ENCODE measurements at places on chromosomes 12 and 14.

DNA sequence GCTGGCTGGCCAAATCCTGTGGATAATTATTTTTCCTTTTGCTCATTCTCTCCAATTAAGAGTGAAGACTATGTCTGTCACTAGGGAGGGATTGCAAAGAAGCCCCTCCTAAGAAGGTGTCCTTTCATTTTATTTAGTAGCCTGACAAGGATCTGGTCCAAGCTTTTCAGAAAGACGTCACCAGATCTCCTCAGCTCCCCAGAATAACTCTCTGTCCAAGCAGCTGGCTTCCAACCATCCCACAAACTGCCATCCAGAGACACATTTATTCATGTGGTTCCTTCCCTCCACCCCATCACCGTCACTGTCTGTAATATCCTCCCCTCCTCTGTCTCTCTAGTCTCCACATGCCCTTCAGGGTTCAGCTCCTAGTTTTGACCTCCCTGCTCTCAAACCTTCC is 69.9 kb downstream of the PPM1H start:
- DNase-seq, result no peak

DNA sequence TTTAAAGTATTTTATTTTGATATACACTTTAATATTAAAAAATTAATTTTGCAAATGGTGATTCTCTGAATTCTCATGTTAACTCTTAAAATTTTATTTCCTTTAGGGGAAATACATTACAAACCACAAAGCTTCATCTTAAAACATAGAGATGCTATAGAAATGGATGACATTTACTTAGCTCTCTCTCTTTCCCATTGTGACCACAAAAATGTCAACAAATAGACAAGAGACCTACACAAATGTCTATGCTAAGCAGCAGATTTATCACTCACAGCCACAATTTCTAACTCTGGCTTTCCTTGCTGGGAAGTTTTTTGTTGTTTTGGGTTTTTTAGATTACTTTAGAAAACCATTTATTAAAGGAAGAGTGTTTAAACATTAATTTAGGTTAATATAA is 19.9 kb upstream of the PHC1 start:
- no peak for DNase-seq

DNA sequence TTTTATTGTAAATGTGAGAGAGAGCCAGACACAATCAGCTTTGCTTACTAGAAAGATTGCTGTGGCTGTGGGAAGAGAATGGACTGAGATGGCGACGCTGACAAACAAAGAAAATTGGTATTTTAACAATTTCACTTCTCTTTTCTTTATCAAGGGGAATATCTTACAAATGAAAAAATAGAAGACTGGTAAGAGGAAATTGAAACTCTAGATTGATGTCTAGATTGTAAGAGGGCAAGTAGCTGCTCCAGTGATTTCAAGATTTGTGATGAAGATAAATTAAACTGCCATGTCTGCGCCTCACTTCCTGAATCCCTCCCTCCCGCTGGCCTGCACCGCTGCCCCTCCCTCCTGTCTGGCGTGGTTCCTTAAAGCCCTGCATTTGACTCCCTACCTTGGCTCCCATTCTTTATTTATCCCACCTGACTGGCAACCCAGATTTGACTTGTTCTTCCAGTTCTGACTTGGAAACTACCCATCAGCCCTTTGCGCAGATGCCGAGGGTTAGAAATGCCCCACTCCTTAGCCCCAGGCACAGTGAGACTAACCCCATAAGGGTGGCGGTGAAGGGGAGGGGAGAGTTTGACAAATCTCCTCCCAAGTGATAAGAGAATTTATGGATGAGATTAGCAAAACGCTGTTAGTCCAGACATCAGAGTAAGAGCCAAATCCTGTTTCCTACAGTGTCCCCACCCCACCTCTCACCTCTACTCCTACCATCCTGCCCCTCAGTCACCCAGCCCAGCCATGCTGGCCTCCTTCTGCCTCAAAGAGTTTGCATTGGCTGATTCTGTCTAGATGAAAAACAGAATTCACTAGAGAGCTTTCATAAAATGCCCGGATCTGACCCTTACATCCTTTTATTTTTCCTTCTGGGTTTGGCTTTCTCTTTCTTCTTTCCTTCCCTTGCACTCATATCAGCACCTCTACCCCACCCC is 125.3 kb upstream of the ATF7IP start:
- no peak for DNase-seq

- DNase-seq, result no peak
Observed at GRCh38 chr12:48058771-48059170, 47.1 kb downstream of the SENP1 start.

GRCh38 chr12:87274594-87275245 is 754.5 kb downstream of the C12orf50 start:
- no peak for DNase-seq

GRCh38 chr12:29212682-29213403 is 63.8 kb downstream of the FAR2 start:
- DNase-seq, result no peak

DNA sequence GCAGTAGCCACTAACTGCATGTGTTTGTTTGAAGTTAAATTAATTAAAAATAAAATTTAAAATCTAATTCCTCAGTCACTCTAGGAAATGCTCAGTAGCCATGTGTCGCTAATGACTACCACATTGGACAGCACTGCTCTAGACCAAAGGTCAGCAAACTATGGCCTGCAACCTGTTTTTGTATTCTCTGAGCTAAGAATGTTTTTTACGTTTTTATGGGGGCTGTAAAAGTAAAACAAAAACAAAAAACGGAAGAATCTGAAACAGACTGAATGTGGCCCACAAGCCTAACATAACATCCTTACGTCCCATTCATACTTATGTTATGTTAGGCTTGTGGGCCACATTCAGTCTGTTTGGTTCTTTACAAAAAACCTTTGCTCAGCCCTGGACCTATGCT is 57.8 kb downstream of the LIN52 start:
- no peak for DNase-seq

DNA sequence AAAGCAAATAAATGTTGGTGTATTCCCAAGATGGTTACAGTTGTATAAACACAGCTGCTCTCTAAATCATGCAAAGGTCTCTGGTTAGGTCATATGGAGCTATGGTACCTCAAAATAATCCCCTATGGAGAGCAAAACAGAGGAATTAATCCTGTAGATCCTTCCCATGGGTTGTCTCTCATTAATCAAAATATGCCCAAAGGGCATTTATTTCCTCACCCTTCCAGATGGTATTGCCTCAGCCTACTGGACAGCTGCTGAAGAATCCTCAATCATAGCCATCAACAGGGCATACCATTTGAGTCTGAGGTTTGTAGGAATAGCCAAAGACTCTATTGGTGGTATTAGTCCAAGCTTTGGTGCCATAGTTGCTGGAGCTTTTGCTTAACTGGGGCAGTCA is 360.9 kb downstream of the RPL10L start:
- DNase-seq, result no peak

DNA sequence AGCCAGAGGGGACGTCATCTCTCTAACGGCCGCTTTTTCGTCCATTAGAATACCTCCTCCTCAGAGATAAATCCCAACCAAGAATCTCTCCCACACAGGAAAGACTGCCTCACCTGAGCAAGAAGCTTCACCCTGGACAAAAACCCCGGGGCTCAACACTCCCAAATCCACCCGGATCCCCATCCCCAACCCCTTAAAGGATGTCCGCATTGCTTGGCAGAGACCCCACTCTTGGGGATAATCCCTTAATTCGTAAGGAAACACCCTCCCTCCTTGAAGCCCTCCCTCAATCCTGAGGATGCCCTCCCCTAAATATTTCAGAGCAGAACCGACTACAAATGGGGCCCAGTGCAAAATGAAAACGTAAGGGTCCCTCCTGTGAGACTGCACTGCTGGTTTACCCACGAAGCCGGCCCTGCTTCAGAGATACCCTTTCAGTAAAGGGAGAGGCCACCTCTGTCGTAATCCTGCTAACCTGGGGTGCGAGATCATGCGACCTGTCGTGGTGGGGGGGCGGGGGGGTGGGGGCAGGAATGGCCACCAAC is 655 bp upstream of the DYNLL1 start:
- no peak for DNase-seq

- DNase-seq, result no peak
Observed at GRCh38 chr12:57717846-57718640, 20.5 kb downstream of the AGAP2 start.

DNA sequence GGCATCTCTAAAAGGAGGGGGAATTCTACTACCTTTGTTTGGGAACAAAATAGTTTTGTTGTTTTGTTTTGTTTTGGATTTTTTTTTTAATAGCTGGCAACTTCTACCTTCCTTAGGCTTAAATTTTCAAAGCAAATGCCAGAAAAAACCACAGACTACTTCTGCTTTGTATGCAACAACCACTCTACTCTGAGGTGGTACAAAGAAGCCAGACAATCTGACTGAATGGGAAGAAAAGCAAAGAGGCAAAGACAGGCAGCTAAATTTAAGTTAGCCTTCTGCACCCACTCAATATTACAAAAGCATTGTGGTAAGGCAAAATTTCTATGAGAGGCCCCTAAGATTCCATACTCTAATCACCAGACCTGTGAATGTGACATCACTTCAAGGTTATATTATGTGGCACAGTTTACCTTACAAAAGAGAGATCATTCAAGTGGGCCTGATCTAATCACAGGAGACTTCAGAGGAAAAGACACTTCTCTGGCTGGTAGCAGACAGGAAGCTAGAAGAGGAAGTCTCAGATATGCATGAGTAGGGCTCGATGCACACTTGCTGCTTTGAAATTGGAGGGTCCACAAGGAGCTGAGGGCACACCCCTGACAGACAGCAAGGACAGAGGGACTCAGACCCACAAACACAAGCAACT is 566.6 kb downstream of the RPS29 start:
- DNase-seq, result no peak

- no peak for DNase-seq
Observed at GRCh38 chr12:68842784-68843567, 35.0 kb downstream of the MDM2 start.

DNA sequence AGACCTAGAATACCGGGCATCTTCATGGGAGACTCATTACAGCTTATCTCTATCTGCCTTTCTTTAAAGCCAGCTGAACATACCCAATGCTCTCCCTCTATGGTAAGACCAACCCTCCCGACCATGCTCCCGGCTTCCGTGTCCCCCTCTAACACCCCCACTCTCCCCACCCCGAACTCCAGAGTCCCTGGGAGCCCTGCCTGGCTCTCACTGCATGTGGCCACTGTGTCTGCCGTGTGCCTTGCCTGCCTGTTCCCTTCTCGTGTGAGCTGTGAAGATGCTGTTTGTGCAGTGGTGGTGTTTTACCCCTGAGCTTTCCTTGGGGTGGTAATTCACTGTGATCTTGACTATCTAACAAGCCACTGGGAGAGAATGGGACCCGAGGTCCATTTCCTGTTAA is 146.4 kb upstream of the FKBP4 start:
- DNase-seq, result no peak

DNA sequence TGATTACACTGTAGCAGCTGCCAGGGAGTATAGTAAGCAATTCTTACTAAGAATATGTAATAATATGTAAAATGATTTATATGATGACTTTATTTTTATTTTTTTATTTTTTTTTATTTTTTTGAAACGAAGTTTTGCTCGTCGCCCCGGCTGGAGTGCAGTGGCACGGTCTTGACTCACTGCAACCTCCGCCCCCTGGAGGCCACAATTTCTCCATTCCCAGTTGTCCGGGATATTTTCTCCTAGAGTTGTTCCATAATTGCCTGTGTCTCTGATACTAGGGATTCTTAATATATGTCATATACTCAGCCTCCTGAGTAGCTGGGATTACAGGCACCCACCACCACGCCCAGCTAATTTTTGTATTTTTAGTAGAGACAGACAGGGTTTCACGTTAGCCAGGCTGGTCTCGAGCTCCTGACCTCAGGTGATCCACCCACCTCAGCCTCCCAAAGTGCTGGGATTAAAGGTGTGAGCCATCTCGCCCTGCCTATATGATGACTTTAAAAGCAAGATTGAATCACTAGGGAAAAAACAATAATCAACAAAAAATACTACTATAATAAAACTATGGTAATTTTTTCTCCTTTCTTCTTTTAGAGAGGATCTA is 12.2 kb upstream of the ITPR2 start:
- no peak for DNase-seq

DNA sequence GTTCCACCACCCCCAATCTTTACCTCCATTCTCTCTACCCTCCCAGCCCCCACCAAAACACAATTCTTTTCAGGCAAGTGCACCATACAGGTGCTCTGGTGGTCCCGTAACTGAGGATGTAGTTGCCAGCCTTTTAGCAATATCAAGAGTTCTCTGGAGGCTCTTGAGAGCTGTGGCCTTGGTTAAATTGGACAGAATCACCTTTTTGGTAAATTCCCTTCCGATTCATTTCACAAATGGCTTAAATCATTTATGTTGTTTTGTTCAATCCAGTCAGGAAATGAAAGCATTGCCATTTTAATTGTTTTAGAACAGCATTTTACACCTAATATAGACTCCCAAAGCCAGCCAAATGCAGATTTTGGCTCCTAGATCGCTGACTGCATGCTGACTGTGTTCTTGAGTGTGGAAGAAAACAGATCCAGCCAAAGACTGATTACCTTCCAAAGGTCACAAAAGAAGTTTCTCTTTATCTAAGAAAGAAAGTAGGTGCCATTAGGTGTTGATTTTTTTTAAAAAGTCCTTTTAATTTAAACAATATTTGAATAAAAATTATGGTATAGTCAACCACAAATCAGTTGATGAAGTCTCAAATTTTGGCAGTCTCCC is 25.6 kb downstream of the CRADD start:
- DNase-seq, result no peak

DNA sequence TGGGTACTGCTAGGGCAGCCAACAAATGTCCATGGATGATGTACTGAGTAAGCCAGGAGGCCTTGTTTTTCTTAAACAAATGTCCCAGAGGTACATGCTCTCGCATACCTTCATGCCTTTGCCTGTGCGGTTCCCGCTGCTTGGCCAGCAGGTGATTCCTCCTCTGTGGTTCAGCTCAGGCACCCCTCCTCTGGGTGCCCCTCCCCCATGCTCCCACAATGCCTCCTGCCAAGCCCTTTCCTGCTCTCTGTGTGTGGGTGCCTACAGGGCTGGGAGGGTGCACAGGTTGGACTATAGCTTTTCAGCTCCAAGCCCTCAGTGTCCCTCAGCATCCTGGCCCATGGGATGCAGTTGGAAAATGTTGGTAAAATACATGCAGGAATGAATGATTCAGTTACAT is 23.5 kb downstream of the ASB2 start:
- DNase-seq, result no peak

DNA sequence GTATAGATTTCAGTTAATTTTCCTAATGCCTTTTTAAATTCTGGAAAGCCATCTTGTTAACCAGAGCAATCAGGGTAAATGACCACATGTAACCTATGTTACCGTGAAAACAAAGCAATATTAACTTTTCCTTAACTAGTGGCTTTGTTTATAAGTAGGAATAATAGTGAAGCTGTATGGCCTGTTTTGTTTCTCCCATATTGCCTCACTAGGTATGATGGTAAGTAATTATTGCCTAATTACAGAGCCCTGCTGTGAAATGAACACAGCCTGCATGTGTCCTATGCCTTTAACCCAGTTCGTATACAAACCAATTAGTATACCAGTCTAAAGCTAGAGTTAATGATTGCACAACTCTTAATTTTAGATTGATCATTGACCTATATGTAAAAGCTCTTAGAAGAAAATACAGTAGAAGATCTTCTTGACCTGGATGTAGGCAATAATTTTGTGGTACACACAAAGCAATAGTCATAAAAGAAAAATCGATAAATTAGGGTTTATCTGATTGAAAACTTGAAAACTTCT is 249.9 kb downstream of the CCDC91 start:
- no peak for DNase-seq
